Esophagus muscularis mucosa (tissue), 4 donors: ENCODE measurements at places on chromosomes 4 and X. TPM values are rescaled to one million over a fixed set of nuclear protein-coding genes. Genes with fewer than 3 reads are reported as not detected.

DNA sequence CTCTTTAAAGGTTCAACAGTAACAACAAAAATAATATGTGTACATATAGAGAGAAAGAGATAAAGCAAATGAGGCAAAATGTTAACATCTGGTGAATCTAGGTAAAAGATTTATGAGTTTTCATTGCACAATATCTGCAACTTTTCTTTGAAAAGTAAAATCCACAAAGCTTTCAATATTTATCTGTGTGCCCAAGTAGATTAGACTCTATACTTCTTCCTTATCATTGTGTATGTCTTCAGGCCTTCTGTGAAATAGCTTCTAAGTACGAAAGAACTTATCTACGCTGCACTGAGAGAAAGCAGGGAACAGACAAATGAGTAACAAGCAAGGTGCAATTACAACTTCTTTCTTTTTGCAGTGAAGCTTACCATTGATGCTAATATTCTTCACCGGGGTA is 81.6 kb downstream of the NPNT start:
- no peaks in the 10 kb centered on the region for H3K4me1 ChIP-seq
- no peaks in the 10 kb centered on the region for H3K27me3 ChIP-seq
- no peaks in the 10 kb centered on the region for H3K36me3 ChIP-seq
- H3K27ac ChIP-seq, result no peak overlapping the region

DNA sequence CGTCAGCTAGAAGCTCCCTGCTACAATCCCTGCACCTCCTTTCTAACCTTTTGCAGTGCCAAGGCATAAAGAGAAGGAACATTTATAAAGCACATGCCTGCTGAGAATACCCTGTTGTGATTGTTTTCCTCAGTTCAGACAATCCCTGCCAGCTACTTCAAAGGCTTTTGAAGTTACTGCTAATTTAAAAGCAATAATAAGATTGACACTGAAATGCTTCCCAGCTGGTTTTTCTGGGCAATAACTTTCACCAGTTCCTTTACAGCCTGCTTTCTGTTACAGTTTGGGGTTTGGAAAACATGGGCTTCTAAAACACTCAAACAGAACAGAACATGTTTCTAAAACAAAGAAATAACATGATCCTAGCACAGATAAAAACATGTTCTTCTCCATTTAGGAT is 232.3 kb upstream of the CPEB2 start:
- H3K36me3 ChIP-seq, result no peaks in the 10 kb centered on the region
- DNase-seq, result no peak
- no peak overlapping the region for H3K4me3 ChIP-seq
- no peaks in the 10 kb centered on the region for H3K27me3 ChIP-seq

DNA sequence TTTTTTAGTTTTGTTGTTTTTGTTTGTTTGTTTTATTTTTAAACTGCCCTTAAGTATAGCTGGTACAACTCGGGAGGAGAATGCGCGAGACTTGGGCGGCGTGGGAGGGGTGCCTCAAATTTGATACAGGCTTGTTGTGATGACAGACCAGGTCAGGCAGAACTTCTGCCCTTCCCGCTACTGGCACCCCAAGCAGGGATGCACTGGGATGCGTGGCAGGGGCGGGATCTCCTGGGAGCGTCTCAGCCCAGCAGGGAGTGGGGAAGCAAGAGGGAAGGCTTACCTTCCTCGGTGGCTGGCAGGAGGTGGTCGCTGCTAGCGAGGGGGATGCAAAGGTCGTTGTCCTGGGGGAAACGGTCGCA is 851 bp downstream of the SFRP2 start:
- peak overlapping the region; percentile 51 for H3K4me3 ChIP-seq
- no peak for DNase-seq
- H3K4me1 ChIP-seq, result peaks cover 45% of the 10 kb centered on the region

DNA sequence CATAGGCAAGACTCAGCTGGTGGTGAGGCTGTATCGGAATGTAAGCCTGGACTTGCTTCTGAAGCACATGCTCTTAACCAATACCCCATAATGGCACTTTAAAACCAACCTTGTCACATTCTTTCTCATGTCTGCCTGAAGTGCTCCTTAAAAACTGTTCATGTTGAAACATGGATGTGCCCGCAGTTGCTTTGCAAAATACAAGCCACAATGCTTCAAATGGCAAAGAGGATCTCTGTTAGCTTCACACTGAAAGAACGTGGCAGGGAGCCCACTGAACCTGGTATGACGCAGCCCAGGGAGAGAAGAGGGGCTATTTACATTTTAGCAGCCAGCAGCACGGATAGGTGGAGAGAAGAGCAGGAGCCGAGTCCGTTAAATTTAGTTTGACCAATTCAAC is 29.3 kb downstream of the SOD3 start:
- peaks cover 10% of the 10 kb centered on the region for H3K4me1 ChIP-seq
- H3K27me3 ChIP-seq, result no peaks in the 10 kb centered on the region
- no peak for DNase-seq
- peak overlapping the region; percentile 25 for H3K27ac ChIP-seq

DNA sequence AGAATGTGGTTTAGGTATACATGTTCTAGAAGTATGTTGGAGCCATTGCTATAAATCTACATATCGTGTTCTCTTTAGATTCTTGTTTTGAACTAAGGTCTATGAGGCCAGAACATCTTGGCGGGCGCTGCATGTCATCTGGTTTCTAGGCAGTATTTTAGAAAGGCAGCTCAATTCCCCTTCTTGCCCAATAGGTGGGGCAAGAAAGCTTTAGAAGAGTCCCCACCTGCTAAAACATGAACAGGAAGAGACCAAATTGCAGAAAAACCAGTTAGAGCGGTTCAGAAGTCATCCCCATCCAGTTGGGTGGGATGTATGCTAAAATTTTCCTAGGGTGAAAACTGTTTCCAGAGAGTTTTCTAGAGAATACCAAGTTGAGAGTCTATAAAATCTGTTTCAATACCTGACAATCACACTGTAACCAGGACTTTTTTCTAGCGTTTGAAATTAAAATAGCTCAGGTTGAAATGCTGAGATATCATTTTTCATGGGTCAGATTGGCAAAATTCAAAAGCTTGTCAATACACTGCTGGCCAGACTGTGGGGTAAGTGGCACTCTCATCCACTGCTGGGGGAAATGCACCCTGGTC is 17.5 kb upstream of the SH3KBP1 start:
- no peaks in the 10 kb centered on the region for H3K36me3 ChIP-seq
- H3K4me1 ChIP-seq, result no peaks in the 10 kb centered on the region
- H3K27me3 ChIP-seq, result no peaks in the 10 kb centered on the region
- no peak for DNase-seq

DNA sequence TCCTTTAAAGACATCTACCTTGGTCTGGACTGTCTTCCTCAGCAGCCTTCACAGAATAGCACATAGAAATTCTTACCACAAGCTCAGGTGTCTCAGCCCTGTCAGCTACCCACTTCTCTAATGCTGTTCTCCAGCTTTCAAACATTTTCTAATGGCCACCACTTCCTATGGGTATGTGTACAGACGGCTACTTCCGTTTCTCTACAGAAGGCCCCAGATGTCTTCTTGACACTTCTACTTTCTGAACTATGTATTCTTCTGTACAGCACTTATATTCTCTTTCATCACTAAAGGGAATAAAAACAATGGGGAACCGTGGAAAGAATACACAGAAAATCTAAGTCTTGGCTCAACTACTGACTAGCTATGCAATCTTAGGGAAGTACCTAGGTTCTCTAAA is 13.3 kb downstream of the OPHN1 start:
- no peak overlapping the region for H3K27ac ChIP-seq
- H3K4me1 ChIP-seq, result peaks cover 14% of the 10 kb centered on the region
- no peak overlapping the region for H3K4me3 ChIP-seq
- no peak for DNase-seq

GRCh38 chr4:7756561-7757355 is 182.9 kb downstream of the AFAP1 start:
- H3K27me3 ChIP-seq, result no peaks in the 10 kb centered on the region
- DNase-seq, result no peak
- H3K36me3 ChIP-seq, result peaks cover 29% of the 10 kb centered on the region
- no peak overlapping the region for H3K4me3 ChIP-seq
- peaks cover 45% of the 10 kb centered on the region for H3K4me1 ChIP-seq

DNA sequence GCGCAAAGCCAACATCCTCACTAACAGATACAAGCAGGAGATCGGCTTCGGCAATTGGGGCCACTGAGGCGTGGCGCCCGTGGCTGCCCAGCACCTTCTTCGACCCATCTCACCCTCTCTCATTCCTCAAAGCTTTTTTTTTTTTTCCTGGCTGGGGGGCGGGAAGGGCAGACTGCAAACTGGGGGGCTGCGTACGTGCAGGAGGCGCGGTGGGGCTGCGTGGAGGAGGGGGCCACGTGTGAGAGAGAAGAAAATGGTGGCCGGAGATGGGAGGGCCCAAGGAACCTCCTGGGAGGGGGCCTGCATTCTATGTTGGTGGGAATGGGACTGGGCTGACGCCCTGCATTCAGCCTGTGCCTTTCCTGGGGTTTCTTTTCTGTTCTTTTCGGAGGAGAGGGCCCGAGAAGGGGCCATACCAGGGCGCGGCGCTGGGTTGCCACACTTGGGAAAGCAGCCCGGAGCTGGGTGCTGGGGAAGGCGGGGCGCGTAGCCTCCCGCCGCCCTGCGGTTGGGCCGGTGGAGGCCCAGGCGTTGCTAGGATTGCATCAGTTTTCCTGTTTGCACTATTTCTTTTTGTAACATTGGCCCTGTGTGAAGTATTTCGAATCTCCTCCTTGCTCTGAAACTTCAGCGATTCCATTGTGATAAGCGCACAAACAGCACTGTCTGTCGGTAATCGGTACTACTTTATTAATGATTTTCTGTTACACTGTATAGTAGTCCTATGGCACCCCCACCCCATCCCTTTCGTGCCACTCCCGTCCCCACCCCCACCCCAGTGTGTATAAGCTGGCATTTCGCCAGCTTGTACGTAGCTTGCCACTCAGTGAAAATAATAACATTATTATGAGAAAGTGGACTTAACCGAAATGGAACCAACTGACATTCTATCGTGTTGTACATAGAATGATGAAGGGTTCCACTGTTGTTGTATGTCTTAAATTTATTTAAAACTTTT is 4.5 kb downstream of the MID1IP1 start:
- H3K27ac ChIP-seq, result peak overlapping the region; percentile 93
- peak overlapping the region; percentile 66 for H3K4me3 ChIP-seq
- no peak for DNase-seq
- H3K4me1 ChIP-seq, result peaks cover 37% of the 10 kb centered on the region
- no peaks in the 10 kb centered on the region for H3K36me3 ChIP-seq

The GYPB gene
- not detected for total RNA-seq

The ATP8A1 gene
- 6.7 TPM for total RNA-seq

The ETDB gene
- total RNA-seq, result not detected
